ENCODE measurements at places on chromosomes 3 and 15. TPM values are rescaled to one million over a fixed set of nuclear protein-coding genes. Genes with fewer than 3 reads are reported as not detected.

CYP1A2 gene
- not detected for total RNA-seq

FBN1 gene
- 142 TPM for total RNA-seq

DNA sequence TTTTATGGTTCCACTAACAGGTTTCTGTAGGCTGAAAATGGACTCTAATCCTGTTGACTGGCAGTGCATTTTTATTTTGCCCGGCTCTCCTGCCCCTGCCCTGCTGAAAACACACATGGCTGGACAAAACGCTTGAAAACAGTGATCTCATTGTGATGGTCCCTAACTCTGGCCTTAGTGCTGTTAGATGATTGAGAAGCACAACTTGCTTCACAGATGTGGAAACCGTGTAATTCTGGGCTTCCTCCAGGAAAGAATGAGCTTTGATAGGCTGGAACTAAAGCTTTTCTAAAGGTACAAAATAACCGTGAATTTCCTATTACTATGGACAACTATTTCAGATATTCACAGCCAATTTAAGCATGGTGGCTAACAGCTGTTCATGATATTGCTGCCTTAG, 121.4 kb downstream of the VGLL3 start:
- DNase-seq, result no peak

- DNase-seq, result no peak
Measured at GRCh38 chr15:44317423-44318058, 29.0 kb downstream of the GOLM2 start.

DNA sequence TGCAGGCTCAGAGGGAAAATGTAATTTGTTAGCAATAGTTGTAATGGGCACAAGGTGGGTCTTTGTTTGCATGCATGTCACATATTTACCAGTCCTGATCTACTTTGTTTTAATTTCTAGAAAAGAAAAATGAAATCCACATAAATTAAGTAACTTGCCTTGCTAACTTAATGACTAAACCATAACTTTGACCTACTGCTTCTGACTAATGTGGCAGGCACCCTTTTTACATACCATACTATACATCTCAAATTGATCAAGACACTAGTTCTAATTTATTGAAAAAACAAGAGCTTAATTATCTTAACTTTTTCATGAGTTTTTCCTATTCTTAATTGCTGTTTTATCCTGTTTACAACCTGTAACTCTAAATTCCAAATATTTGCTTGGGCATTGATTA, 93.2 kb downstream of the ATP11B start:
- no peak for DNase-seq

DNA sequence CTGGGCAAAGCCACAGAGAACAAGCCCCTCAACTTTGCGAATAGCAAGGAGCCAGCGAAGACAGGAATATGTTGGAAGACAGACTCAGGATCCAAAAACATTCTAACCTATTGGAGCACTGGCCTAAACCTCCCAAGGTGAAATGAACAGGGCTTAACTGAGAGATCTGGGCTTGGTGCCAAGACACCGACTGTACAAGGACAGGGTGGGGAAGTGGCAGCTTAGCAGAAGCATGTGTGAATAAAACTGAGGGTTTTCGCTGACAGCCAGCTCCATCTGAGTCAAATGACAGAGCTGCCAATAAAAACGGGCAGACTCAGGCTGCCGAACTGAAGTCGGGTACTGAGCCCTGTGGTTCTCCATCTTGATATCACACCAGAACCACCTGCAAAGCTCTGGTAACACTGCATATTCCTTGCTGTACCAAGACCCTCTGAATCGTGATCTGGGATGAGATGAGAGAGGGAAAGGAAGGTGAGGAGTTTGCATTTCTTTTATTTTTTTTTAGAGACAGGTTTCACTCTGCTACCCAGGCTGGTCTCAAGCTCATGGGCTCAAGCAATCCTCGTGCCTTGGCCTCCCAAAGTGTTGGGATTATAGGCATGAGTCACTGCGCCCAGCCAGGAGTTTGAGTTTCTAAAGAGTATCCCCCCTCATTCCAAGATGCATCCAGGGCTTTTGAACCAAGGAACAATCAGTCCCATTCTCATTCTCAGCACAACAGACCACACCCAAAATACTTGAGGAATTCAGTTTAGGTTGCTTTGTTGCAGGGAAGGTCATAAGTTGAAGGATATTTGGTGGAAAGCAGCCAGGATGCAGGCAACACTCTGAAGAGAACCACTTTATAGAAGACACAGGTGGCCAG, 6.0 kb upstream of the PLCB2 start:
- DNase-seq, result peak; percentile 66

DNA sequence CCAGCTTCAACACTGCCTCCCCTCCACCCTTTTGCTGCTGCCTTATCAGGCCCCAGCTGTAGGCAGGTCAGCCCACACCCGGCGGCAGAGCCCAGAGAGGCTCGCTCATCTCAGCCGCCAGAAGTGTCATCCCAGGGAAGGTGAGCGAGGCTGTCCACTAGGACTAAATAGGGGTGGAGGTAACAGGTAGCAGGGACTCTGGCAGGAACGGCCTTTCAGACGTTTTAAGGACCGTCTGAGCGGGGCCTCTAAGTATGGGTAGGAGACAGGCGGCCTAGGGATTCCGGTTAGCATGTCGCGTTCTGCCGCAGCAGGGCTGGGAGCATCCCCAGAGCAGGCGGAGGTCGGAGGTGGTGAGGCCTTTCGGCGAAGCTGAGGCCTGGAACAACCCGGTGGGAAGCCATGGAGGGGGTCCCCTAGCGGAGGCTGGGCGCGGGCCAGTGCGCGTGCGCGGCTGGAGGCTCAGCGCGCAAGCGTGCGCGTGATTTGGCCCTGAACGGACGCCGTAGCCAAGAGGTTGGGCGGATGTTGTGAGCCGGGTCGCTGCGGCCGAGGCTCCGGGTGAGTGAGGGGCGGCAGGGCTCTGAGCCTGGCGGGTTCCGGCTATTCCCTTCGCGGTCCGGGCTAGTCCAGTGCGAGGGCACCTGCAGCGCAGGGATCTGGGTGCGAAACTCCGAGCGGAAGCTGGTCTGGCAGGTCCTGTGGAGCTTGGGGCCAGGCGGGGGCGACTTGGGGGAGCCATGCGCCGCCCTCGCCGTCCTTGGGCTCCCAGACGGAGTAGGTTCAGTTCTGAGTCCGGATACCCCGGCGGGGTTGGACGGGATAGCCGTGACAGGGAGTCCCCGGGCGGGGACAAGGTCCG, at the start of the genes MST1 and RNF123:
Gene MST1, minus strand, starts transcription at position 429 of the 862 bp plus-strand sequence. CDS start 783 bp downstream, outside the sequence.
Gene RNF123, plus strand, starts transcription at position 512 of the 862 bp plus-strand sequence. CDS start 1,609 bp downstream, outside the sequence.
- peak; percentile 60 for DNase-seq

- no peak for DNase-seq
Measured at GRCh38 chr15:60633426-60633968, 154.6 kb upstream of the ICE2 start.

GRCh38 chr3:34225821-34226366, 427.5 kb downstream of the PDCD6IP start:
- DNase-seq, result no peak

DNA sequence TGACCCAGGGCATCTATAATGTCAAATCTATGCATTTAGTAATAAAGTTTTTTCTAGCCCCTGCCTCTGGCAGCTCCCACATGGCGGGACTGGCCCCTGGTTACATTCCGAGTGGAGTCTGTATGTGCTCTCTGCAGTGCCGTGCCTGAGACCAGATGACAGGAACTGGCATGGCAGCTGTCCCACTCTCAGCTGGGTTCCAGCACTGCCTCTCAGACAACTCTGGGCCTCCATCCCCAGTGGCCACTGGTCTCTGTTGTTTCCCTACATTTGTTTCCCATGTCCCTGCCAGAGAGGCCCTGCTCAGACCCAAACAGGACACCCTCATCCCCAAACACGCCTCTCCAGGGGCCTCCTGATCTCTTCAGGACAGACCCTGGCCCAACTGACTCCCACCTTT, 109.3 kb downstream of the OCA2 start:
- no peak for DNase-seq

- DNase-seq, result no peak
Measured at GRCh38 chr3:174466471-174467054, 392.6 kb upstream of the NAALADL2 start.

DNA sequence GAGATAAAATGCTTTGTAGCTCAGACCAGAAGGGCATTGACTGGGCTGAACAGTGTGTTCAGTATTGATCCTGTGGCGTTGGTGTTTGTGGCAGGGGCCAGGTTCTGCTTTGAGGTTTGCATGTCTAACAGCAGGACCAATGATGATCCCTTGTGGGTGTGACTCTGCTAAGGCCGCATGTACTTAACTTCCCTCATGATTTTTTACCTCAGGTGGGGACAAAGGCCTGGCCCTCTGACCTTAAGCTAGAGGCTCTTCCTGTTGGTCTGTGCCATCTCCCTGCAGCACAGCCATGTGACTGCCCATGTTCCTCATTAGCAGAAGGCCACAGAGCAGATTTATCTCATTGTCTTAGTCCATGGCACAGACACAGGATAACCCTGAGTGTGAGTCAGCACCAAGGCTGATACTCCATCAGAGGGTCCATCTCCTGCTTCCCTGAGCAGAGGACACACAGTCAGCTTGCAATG, 34.3 kb upstream of the BSN start:
- DNase-seq, result no peak

Measured in A172 (cell line).